ENCODE measurements at places on chromosomes 11 and 22. TPM values are rescaled to one million over a fixed set of nuclear protein-coding genes. Genes with fewer than 3 reads are reported as not detected.
A peak's percentile ranks its signal among the peaks of the same experiment; 100 is the strongest.

The ARSA gene
- 59.7 TPM for total RNA-seq

DNA sequence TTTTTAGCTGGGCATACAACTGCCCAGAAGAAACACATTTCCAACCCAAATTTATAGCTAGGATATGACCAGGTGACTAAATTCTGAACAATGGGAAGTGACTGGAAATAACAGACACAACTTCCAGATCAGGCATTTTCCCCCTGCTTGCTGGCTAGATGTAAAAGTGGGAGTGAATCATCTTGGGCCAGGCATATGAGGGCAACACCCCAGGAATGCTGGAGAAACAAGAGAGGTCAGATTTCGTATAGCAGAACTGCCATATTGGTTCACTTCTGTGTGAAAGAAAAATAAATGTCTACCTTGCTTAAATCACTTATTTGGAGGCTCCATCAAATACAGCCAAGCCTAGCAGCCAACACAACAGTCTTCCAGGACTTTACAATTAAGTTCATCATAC, 7.4 kb downstream of the ATL3 start:
- peak; percentile 88 for DNase-seq

The GAB4 gene
- total RNA-seq: not detected

DNA sequence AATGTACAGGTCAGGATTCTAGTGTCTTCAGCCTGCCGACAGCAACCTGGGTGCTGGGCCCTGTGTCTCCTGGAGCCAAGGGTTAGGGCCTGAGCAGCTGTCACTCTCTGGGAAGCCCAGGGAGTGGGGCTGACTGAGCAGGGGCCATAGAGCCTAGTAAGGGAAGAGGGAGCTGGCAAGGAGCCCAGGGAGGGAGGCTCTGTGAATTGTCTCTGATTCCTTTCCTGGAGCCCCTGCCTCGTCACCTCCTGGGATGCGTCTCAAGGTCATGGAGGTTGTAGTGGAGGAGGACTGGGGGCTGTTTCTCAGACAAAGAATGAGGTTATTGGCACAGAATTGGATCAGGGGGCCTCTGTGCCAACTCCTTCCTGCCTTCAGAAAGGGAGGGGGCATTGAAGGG, 11.8 kb downstream of the SOX10 start:
- no peak for DNase-seq

The CCDC157 gene
- 9.2 TPM for total RNA-seq

The FAM227A gene
- total RNA-seq: 0.13 TPM

The SMIM35 gene
- not detected for total RNA-seq

DNA sequence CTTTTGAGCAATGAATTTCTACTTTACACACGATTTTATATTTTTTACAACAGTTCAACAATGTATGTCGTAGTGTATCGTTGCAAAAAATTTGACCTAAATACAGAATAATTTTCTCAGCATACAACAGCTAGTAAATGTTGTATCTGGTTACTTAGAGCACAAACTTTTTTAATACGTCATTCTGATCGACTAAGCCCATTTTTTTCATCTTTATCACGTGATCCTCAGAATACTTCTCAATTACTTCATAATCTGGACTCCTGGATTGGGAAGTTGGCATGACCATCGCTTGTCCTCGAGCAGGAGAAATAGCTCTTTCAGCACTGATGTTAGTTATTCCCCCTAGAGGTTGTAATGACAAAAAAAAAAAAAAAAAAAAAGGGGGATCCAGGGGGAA, 16.6 kb downstream of the OR51L1 start:
- no peak for DNase-seq

- peak; percentile 45 for DNase-seq
These were observed 7.9 kb downstream of the GRAP2 start for GRCh38 chr22:39908737-39909136.

The C11orf16 gene
- total RNA-seq: not detected

GRCh38 chr11:103584021-103584420, 452.4 kb upstream of the DDI1 start:
- no peak for DNase-seq

- peak; percentile 58 for DNase-seq
These were observed 51.0 kb upstream of the CSNK2A3 start for GRCh38 chr11:11403763-11404725.

The RBMXL2 gene
- not detected for total RNA-seq

GRCh38 chr22:27298332-27298731, 503.2 kb downstream of the MN1 start:
- no peak for DNase-seq

DNA sequence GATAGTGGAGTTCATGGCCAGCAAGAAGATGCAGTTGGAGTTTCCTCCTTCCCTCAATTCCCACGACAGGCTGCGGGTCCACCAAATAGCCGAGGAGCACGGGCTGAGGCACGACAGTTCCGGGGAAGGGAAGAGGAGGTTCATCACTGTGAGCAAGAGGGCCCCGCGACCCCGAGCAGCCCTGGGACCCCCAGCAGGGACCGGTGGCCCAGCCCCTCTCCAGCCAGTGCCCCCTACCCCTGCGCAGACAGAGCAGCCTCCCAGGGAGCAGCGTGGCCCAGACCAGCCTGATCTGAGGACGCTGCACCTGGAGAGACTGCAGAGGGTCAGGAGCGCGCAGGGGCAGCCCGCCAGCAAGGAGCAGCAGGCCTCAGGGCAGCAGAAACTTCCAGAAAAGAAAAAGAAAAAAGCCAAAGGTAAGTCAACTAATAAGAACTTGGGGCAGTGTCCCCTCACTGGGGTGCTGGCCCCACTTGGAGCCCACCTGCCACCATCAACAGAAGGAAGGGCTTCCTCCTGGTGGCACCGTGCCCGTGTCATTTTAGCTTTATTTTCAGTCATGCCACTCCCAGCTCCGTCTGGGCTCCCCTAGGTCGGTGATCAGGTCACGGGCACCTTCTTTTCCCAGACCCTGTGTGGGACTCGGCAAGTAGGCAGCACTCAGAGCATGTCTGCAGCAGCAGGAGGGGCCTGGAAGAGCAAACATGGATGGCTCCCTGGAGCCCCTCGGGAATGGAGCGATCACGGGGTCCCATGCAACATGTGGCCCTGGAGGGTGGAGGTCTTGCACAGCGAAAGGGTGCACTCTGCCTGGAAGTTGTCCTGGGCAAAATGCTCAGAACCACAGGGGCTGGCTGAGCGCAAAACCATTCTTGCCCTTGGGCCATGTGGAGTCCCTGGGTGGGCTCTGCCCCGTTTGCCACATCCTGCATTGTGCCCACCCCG, 33.3 kb downstream of the IGHMBP2 start:
- no peak for DNase-seq

- no peak for DNase-seq
These were observed 64.9 kb upstream of the PAX6 start for GRCh38 chr11:31875866-31876560.

DNA sequence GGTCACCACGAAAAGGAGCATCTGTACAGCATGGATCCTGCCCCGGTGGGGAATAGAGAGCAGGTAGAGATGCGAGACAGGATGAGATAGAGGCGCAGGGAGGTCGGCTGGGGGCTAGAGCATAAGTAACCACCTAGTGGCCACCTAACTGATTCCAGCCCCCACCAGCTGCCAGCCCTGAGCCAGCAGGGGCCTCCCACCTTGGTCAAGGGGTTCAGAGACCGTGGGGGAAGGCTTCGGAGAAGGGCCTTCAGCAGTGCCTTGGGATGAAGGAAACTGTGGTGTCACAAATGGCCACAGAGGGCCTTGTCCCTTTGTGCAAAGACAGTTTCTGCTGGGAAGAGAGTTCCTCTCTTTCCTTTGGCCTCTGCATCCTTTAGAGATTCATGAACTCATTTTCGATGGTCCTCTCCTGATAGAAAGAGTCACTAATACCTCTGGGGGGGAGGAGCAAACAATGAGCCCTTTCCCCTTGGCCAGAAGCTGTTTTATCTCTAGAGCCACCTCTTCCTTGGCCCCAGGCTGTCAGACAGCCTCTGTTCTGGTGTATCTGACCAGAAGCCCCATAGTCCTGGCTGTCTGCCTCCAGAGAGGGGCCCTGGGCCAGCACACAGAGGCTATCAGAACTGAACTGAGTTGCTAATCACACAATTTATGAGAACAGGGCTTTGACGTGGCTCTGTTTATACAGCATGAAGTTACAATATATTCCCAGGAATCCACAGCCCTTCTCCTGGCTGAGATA, 146.0 kb downstream of the PARVA start:
- no peak for DNase-seq

- DNase-seq: no peak
These were observed 54.5 kb downstream of the IGF2 start for GRCh38 chr11:2084721-2085120.

DNA sequence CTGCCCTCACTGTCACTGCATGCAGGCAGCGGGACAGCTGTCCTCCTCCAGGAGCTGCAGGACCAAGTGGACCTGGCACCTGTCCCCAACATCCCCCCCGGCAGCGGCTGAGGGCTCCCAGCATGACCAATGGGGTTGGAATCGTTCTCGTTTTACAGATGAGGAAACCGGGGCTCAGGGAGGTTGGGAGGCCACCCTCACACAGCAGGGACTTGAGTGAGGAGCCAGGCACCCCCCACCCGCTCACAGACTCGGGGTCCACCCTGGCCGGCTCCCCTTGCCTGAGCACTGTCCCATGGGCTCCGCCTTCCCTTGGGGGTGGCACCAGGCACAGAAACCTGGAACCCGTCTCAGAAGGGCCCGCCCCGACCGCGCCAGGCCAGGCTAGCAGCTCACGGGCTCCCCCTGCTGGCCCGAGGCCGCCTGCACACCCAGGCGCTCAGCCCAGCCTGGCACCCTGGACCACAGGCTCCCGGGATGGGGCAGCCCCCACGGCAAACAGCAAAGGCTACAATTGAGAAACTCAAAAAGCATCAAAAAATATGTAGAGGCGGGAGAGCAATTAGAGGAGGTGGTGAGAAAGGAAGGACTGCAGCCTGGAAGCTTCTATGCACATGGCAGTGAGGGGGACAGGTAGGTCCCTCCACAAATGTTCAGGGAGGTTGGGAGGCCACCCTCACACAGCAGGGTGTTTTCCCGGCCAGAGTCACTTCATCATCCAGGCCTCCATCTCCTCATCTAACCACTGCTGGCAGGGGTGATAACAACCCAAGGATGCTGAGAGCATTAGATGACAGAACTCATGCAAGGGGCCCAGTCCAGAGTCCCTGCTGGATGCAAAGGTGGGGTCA, 12.8 kb downstream of the MACROD1 start:
- DNase-seq: peak; percentile 75

- DNase-seq: peak; percentile 91
These were observed at the start of gene MICALL1 for GRCh38 chr22:37905534-37906363. Gene MICALL1, plus strand, starts transcription at chr22:37906297. Its CDS starts 126 bp downstream, at chr22:37906423.

The RCOR2 gene
- 1.8 TPM for total RNA-seq

DNA sequence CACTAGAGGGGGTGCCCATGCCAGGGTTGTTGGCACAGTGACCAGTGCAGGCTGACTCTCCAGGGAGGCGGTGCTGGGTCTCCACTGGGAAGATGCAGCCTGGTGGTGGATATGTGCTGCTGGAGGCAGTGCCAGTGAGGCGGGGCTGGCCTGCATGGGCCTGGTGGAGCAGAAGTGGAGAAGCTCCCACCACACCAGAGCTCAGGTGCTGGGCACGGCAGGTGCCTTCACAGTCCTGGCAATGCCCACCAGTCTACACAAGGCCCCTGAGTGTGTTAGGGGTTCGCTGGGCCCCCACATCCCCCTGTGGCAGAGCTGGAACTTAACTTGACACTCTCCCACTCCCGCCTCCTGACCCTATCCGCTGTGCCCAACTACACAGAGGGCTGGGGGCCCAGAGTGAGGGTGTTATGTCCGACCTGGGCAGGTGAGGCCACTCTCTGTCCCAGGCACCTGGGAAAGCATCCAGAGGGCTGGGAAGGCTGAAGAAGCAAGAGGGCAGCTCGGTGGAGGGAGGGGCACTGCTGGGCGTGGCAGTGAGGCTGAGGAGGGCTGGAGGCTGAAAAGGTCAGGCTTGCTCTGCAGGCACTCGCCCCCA, 102.4 kb upstream of the B3GAT1 start:
- no peak for DNase-seq

DNA sequence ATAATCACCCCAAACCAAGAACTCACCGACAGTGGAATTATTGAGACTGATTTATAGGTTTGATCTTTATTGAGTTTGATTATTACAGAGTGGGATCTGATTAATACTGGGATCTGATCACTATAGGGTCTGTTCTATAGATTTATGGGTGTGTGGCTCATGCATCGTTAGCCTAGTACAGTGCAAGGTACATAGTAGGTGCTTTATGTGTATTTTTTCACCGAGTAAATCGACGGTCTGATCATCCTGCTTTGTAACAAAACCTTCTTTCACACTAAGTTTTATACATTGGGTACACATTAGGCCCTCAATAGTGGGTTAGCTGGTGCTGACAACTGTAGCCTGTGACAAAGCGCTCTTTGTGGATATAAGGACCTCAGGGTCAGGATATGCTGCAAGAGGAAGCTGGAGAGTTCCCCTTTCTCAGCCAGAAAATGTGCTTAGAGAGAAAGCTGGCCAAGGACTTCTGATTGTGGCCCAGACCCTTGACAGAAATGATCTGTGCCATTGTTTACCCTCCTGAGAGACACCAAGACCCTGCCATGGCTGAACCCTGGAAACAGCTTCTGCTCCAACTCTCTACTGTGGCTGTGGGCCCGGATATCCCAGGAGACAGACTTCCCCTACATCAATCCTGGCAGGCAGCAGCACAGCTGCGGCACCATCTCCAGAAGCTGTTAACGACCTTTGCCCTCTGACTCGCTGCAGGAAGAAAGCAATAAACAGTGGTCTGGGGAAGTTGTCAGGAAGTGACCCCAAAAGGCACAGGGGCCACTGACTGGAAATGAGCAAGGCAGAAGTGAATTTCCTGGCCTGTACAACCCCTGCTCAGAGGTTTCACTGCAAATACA, 16.1 kb upstream of the TPP1 start:
- peak; percentile 39 for DNase-seq

- no peak for DNase-seq
These were observed 195.0 kb downstream of the KIF18A start for GRCh38 chr11:27912916-27913315.

GRCh38 chr11:16511116-16512114, 155.1 kb upstream of the SOX6 start:
- DNase-seq: peak; percentile 50
